ENCODE measurements at places on chromosomes 4 and X.
A peak's percentile ranks its signal among the peaks of the same experiment; 100 is the strongest.

GRCh38 chr4:87007528-87008446, 73.0 kb downstream of the AFF1 start:
- DNase-seq: peak; percentile 76

GRCh38 chrX:43176686-43177085, 398.7 kb upstream of the PPP1R2C start:
- DNase-seq: no peak

GRCh38 chr4:18192901-18193300, 171.3 kb upstream of the LCORL start:
- no peak for DNase-seq

- no peak for DNase-seq
Observed at GRCh38 chr4:9832640-9833039, 51.2 kb downstream of the DRD5 start.
